ENCODE measurements at places on chromosomes 2 and 18. TPM values are rescaled to one million over a fixed set of nuclear protein-coding genes. Genes with fewer than 3 reads are reported as not detected.

The CACNB4 gene
- total RNA-seq, result under 0.01 TPM

The PHOSPHO2 gene
- 8.3 TPM for total RNA-seq

The SLC23A3 gene
- total RNA-seq, result 1.4 TPM

The VRK2 gene
- 14.4 TPM for total RNA-seq

The SIX2 gene
- total RNA-seq, result 0.72 TPM

The CNNM3 gene
- total RNA-seq, result 4.3 TPM

Measured in epithelial cell of alveolus of lung (primary cell).